ENCODE measurements at places on chromosomes 16 and 17.

DNA sequence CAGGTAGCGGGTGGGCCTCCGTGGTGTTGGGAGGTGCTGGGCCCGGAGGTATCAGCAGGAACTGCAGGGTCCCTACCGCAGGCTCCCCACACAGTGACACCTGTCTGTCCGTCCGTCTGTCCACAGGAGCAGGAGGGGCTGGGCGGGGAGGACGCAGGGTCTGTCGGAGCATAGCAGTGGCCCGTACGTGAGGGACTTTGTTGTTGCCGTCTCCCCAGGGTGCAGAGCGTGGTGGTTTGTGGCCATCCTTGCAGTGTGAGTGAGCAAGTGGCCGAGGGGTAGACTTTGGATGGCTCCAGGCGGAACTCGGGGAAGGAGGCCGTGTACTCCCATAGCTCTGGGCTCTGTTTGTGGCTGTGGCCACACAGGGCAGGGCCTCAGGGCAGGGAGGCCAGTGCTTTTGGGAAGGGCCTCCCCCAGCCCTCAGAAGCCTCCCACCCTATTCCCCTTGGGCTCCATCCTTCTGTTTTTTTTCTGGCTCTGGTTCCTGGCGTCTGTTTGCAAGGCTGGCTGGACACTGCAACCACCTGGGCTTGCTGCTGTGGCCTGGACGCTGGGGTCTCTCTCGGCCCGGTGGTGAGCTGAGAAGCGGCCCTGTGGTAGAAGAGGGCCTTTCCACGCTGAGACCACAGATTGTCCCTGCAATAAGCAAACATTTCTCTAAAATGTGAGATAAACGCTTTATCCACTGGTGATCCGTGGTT, 41.0 kb upstream of the ZNF750 start:
- DNase-seq: no peak

- no peak for DNase-seq
Measured at GRCh38 chr16:24976971-24977677, 38.0 kb downstream of the ARHGAP17 start.

DNA sequence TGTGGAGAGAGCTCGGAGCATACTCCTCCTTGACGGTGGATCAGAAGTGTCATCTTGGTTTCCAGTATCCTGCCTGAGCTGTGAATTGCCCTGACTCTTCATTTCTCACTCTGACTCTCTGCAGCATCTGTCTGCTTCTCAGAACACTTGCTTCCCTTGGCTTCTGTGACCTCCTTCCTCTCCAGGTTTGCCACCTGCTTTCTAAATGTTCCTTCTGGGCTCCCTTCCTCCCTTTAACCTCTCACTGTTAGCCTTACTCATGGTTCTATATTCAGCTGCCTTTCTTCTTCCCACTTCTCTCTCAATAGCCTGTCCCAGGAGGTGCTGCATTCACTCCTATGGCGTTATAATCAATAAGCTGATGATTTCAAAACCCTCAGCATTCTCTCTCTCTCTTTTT, 11.2 kb upstream of the PRKAR1A start:
- no peak for DNase-seq

DNA sequence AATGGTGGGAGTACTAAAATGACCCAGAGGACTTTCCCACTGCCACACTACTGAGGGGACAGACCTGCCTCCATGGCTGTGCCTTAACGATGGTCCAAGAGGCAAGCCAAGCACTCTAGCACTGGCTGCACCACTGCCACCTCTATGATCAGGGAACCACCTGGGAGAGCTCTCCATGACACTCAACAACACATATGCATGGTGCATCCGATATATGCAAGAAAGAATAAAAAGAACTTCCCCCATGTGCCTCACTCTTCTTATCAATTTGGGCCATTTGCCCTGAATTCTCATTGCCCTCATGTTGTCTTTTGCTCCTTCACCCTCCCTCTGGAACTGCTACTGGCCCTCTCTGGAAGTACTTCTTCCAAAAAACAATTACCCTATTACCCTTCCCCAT, 99.5 kb downstream of the HS3ST3A1 start:
- no peak for DNase-seq

DNA sequence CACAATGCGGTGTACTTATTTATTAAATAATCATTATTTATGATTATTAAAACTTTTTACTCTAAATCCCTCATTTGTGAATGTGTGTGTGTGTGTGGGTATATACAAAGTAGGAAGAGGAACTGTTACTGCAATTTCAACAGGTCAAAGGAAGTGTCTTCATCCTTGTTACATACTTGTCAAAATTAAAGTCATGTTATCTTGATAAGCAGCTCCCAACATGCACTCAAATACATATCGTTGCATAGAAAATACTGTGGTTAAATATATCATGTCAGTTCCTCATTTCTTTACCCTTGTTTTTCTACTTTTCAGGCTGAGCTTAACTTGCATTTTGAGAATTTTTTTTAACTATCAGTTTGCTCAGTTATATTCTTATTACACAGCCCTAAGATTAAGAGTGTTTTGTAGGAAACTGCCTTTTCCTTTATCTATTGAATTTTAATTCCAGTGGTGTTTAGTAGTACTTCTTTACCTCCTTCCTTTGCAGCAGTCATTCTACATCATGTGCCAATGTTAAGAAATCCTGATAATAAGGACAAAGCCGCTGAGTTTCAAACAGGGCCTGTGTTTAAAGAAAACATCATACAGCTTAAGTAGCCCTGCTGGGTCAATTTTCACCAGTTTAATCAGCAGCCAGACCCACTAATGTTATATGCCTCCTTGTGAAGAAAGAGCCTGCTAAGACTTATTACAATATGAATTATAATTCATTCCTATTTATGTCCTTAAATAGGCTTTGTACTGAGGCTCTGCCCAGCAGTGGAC, 7.2 kb downstream of the EFCAB5 start:
- DNase-seq: no peak

GRCh38 chr16:88681709-88682451, 4.4 kb downstream of the SNAI3 start:
- DNase-seq: no peak

- DNase-seq: peak; percentile 81
Measured at GRCh38 chr16:17205279-17206211, 265.2 kb downstream of the XYLT1 start.

DNA sequence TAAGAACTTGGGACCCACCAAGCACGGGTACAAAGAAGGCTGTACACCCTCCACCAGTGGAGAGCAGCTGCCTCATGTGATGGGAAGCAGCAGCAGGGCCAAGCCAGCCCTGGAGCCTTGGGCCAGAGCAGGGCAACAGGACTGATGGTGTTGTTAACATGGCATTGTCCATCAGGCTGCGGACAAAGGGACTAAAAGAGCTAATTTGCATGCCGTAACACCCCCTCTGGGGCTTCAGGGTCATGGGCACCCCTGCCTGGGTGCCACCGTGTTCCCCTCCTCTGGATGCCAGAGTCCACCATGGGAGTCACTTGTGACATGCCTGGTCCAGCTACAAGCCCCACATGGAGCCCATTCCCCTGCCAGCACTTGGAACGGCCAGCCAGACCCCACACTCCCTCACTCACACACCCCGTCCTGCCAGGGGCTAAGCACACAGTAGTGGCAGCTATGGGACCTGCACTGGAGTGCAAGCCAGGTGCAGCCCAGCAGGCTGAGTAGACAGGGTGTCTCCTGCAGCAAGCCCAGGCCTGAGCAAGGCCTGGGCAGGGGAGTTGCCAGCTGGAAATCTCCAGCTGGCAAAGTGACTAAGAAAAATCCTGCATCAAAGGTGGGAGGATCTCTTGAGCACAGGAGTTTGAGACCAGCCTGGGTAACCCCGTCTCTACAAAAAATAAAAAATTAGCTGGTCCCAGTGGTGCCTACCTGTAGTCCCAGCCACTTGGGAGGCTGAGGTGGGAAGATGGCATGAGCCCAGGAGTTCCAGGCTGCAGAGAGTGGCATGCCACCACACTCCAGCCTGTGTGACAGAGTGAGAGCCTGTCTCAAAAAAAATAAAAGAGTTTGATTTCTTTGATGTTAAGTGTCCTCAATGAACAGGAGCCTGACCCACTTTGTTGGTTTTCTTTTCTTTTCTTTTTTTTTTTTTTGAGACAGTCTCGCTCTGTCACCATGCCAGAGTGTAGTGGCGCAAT, 33.7 kb downstream of the NOL11 start:
- no peak for DNase-seq

DNA sequence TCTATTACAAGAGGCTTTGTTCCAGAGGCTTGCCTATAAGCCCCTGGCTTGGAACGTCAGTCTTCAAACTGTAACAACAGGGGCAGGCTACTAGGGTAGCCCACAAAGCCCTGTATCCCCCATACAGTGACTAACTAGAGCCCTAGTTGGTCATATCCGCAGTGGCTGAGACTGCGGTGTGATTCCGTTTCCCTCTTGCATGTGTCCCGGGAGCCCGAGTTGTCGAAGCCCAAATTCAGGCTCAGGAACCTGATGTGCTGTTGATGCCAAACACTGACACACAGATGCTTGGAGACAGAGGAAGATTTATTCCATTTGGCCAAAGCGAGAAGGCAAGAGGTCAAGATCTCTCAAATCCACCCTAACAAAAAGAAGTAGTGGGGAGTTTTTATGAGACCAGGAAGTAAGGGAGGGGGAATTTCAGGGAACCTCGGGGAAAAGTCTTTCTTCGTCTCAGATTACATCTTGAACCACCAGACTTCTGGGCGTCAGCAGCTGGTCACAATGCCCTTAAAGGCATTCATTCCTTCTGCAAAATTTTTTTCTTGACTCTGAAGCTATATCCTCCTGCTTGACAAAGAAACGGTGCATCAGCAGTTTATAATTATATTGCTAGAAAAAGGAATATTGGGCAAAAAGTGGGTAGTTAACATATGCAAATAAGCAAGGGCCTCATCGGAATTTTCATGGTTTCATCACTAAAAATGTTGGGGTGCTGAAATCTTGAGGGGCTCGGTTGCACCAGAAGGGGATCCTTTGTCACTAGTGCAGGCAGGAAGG, 879 bp downstream of the SLFN5 start:
- peak; percentile 87 for DNase-seq

- peak; percentile 80 for DNase-seq
Measured at GRCh38 chr17:72724267-72724666, 368.2 kb downstream of the SLC39A11 start.

DNA sequence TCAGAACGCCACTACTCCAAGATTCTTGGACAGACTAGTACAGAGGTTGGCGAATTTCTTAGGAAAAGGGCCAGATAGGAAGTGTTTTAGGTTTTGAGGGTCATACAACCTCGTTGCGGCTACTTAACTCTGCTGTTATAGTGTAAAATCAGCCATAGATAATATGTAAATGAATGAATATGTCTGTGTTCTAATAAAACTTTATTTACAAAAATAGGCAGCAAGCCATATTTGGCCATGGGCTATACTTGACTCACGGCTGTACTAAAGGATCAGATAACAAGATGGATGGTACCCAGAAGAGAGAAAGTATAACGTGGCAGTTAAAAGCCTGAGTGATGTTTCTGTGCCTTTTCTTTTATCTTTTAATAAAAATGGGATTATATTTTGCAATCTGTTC, 125.5 kb downstream of the HS3ST4 start:
- DNase-seq: no peak

- no peak for DNase-seq
Measured at GRCh38 chr16:17367036-17367435, 103.7 kb downstream of the XYLT1 start.

- no peak for DNase-seq
Measured at GRCh38 chr17:9811086-9811485, 10.8 kb downstream of the GSG1L2 start.

DNA sequence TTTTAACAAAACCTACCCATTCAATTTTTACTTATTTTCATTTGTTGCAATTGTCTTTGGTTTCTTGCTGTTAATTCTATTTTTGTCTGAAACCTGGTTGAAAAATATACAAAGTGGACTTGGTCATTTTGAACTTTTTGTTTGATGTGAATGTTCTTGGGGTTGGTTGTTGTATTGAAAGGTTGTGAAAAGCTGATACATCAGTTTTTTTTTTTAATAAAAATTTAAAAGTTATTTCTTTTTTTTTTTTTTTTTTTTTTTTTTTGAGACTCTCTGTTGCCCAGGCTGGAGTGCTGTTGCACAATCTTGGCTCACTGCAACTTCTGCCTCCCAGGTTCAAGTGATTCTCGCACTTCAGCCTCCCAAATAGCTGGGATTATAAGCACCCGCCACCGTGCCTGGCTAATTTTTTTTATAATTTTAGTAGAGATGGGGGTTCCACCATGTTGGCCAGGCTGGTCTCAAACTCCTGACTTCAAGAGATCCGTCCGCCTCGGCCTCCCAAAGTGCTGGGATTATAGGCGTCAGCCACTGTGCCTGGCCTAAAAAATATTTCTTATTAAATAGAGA, 28.9 kb downstream of the WIPF2 start:
- no peak for DNase-seq

- DNase-seq: no peak
Measured at GRCh38 chr16:68309799-68310198, 947 bp downstream of the SLC7A6OS start.

Data from EH (cell line).